ENCODE measurements at places on chromosomes 13 and 19.

GRCh38 chr19:44566984-44567383 lies 37.5 kb upstream of the CEACAM20 start:
- no peak for DNase-seq

- DNase-seq = no peak
These were observed 215.7 kb downstream of the KATNAL1 start for GRCh38 chr13:30091691-30092090.

DNA sequence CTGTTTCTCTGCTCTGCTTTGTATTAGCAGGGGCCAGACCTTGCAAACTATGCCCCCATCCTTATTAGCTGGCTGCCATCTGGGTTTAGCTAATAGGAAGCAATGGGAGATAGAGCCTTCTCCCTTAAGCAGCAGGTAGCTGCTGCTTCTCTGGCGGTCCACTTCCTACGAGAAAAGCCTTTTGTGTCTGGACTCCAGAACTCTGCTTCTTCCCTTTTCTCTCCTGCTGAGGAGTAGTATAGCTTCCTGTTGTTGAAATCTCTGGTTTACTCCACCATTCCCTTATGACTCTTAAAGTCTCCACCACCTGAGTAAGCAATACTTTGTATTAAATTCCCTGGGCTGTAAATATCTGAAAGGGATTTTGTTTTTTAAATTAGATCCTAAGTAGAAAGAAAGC lies 147.1 kb downstream of the DNAJC15 start:
- DNase-seq = no peak

DNA sequence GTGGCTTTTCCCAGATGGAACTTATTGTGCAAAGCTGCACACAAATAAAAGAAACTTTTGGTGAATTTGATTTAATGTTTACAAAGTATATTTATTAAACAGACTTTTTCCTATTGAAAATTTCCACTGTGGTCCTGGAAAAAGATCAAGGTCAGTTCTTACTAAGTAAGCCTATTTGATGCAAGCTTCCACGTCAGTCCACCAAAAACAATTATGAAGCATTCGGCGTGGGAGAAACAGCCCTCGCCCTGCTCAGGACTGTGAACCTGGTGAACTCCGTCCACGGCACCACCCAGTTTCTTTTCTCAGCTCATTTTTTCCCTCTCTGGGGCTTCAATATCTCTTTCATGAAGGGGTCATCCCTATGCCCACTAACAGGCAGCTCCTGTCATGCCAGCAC lies 149.8 kb downstream of the EFNB2 start:
- DNase-seq = no peak

- no peak for DNase-seq
These were observed 572.7 kb downstream of the IRS2 start for GRCh38 chr13:109213714-109214113.

GRCh38 chr19:46689358-46689757 lies 27.6 kb downstream of the PRKD2 start:
- DNase-seq = no peak

DNA sequence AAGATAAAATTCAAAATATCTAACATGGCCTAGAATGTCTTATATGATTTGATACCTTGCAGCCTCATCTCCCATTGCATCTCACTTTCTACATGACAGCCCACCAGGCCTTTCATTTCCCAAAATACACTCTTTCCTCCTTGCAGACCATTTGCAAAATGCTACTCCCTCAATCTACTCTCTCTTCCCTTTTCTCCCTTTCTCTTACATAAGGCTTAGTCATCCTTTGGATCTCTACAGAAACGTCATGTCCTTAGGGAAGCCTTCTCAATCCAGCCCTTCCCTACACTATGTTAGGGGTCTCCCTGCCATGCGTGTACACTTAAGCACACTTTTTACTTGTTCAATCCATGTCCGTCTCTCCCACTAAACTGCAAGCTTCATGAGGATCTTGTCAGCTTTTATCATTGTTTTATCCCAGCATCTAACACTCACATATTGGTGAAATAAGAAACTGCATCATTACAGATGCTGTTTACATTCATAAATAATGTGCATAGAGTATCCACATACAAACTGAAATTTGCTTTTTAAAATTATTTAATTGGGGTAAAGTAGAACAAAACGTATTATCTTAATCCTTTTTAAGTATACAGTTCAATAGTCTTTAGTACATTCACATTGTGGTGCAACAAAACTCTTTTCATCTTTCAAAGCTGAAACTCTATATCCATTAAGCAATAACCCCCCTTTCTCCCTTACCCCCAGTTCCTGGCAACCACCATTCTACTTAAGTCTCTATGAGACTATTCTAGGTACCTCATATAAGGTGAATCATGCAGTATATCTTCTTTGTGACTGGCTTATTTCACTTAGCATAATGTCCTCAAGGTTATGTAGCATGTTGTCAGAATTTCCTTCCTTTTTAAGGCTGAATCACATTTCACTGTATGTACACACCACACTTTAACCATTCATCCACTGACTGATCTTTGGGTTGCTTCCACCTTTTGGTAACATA lies 11.5 kb upstream of the WBP4 start:
- no peak for DNase-seq

- no peak for DNase-seq
These were observed 100.0 kb downstream of the TRPC4 start for GRCh38 chr13:37769545-37769944.

DNA sequence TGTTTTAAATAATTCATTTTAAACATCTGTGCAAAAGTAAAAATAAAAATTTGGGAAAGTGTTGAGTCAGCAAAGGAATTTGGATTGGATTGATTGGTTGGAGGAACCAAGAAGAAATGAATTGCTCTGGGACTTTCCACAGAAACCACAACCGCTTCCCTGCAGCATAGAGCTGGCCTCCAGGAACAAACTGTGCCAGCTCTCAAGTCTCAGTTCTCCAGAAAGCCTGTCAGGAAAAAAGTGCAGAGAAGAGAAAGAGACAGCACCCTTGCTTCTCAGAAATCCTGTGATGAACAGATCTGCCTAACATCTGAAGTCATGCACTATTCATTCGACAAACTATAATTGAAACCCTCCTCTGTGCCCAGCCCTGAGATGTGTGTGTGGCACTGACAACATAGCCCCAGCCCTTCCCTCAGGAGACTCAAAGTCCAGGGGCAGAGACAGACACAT lies 14.8 kb downstream of the LYPD3 start:
- DNase-seq = no peak

DNA sequence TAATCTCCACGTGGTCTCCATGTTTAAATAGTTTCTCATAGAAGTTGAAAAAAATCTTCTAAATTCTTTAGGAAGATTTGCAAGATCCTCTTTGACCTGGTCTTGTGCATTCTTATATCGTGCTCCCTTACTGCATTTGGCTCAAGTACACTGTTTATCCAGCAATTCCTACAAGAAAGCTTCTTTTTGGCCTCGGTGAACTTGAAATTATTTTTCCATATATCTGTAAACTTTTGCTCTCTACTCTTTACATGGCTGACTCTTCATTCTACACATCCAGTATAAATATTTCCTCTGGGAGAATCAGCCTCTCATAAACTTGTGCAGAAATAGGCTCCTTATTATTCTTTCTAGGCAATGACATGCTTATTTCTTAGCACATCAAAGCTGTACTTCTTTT lies 1457.9 kb upstream of the PRR20A start:
- DNase-seq = no peak

- DNase-seq = peak; percentile 67
These were observed 32.0 kb upstream of the EPHX3 start for GRCh38 chr19:15264061-15264932.

- DNase-seq = no peak
These were observed 311.3 kb downstream of the KLF12 start for GRCh38 chr13:73822668-73823592.

- DNase-seq = no peak
These were observed 133.4 kb upstream of the SPACA7 start for GRCh38 chr13:112242777-112243176.

DNA sequence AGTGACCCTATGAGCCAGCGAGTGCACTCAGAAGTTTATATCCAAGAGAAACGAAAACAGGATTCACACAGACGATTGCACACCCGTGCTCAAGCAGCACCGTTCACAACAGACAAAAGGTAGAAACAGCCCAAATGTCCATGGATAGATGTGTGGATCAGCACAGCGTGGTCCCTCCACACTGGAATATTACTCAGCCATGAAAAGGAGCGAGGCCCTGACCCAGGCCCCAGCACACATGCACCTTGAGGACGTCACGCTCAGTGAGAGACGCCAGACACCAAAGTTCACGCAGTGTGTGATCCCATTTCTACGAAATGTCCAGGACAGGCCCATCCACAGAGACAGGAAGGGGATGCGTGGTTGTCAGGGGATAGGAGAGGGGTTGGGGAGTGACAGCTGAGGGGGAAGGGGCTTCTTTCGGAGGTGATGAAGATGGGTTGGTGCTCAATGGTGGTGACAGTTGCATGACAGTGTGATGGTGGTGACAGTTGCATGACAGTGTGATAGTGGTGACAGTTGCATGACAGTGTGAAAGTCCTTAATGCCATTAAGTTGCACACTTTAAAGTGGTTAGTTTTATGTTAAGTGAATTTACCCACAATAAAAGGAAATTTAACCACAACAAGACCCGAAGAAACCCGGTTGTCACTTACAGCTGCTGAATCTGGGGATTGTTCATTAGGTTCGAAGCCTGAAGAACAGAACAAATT lies 18.9 kb upstream of the SLC39A3 start:
- DNase-seq = no peak
